GM04503 (cell line): ENCODE measurements at places on chromosomes 6 and 20.

- peak; percentile 99 for DNase-seq
Measured at GRCh38 chr6:73985891-73986290, 289.9 kb downstream of the CD109 start.

GRCh38 chr6:34305982-34306708 is 57.3 kb upstream of the SMIM29 start:
- DNase-seq: peak; percentile 42

- DNase-seq: no peak
Measured at GRCh38 chr6:152461556-152461955, 175.6 kb downstream of the SYNE1 start.

DNA sequence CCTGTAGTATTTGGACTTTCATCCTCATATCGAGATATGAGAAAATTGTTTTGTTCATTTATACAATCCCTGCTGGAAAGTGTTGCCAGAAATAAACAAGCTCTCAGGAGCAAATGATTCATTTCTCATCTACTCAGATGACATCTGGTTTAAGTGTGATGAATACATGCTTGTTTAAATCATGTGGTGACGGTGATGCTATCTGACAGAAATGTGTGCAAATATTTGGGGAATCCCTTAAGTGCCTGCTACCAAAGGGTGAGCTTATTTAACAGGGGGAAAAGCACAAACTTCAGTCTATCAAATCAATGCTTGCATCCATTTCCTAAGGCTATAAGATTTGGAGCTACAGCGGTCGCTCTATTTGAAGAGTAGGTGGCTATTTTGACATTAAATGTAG is 368.3 kb upstream of the SASH1 start:
- no peak for DNase-seq

- DNase-seq: peak; percentile 95
Measured at GRCh38 chr6:140436023-140436811, 1061.8 kb upstream of the CITED2 start.

DNA sequence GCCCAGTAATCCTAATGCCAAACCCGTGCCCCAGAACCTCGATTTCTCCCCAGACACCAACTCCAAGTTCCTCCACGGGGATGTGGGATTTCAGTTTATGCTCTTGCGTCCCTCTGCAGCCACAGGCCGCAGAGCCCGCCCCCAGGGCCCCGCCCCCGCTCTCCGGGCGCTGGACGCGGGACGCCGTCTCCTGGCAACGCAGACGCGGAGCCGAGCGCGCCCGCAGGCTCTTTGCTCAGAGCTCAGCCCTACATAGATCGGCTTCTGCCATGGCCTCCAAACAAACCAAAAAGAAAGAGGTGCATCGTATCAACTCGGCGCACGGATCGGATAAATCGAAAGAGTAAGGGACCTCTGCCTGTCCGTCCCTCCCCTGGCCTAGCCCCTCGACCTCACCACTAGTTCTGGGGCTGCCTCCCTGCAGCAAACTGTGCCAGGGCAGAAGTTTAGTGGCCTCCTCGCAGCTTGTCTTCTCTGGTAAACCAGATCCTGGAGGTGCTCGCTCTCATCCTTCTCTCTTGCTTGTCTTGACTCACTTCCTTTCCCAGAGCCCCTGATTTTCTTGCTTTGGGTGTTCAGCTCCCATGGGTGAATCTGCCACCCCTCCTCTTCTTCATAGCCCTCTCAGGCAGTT is at the start of gene ADGB:
ADGB (plus strand) TSS at position 201 of the 634 bp plus-strand sequence; CDS start at position 270, 69 bp downstream.
- peak; percentile 6 for DNase-seq

DNA sequence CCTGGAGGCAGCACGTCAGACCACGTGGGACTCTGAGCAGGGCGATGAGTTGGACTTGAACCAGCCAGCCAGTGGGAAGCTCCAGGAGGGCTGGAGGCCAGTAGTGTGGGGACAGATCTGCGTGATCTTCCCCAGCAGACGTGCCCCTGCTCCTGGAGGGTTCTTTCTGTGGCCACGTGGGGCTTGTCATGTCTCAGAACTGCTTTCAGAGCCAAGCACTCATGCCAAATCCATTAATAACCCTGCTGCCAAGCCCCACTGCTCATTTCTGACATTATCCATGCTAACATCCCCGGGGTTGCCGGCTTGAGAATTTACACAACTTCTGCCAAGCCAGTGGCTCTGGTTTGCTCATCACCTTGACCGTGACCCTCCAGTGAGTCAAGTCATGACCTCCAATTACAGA is 38.3 kb downstream of the SIRPA start:
- no peak for DNase-seq

DNA sequence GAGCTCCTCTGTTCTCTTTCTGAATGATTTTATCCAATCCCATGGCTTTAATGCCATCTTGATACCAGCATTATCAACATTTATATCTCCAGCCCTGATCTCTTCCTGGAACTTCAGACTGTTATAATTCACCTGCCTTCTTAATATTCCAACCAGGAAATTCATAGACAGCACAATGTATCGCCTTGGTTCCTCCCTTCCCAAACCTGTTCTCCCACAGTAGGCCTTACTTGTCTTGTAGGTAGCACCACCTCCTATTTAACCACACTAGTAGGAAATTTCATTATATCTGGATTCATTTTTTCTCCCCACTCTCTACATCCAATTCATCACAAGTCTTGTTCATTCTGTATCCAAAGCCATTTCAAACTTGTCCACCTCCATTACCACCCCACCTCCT is 106.3 kb upstream of the SHLD1 start:
- no peak for DNase-seq

DNA sequence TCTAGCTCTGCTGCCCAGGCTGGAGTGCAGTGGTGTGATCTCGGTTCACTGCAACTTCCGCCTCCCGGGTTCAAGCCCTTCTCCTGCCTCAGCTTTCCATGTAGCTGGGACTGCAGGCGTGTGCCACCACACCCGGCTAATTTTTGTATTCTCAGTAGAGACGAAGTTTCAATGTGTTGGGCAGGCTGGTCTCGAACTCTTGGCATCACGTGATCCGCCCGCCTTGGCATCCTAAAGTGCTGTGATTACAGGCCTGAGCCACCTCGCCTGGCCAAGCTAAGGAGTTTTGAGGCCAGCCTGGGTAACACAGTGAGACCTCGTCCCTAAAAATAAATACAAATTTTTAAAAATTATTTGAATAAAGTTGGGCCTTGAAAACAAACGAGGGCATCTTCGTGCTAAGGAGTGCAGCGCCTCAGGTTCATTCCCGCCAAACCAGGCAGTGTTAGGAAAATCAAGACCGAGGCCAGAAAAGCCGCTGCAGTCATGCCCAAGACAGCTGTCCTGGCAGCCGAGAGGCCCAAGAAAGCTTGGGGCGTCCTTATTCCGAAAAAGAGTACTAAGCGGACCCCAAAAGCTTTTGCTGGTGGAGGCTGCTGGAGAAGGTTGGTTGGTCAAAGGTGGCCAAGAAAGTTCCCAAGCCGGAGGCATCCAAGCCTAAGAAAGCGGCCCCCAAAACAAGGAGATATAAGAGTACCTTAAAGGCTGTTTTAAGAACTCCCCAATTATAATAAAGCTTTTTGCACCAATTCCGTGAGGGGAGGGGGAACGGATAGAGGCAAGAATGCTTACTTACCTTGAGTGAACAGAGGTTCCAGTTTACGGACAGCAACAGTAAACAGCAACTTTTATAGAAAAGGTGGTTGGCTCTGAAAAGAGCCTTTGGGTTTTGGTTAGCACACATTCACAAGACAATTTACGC is 109.0 kb downstream of the HFE start:
- DNase-seq: no peak

DNA sequence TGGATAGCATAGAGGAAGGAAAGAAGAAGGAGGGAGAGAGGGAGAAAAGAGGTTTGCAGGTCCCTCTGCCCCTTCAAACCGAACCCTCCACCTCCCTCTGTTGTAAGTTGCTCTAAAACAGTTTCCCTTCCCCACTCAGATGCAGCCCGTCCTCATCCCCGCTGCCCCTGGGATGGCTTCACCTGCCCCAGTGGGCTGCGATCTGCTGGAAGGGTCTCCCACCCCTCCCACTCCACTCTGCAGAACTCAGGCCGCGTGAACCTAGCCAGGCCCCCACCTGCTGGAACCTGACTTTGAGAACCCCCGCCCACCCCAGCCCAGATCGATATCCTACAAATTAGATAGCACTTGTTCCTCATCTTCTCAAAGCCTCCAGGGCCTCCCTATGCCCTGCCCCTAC is 190.8 kb downstream of the DLL1 start:
- no peak for DNase-seq

DNA sequence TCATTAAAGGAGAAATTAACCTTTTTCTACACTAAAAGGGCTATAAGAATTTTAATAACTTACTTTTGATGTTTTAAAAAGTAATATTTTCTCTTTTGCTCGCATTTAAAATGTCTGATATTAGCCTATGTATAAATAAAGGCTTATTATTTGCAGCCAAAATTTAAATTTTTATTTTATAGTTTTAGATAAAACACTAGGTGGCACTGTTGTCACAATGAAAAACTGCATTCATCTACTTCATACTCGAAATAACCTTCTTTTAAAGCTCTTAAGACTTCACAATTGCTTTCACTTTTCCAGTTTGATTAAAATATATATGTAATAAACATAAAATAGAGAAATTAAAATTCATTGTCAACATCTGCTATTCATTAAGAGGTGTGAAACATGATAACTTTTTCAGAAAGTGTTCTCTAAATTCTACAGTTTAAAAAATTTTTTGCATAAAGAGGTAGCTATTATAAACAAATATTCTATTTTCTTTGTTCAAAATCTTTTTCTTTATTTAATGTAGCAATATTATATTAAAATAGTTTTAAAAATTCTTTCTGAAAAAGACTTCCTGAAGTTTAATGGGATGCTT is 78.8 kb upstream of the DEFB112 start:
- no peak for DNase-seq

DNA sequence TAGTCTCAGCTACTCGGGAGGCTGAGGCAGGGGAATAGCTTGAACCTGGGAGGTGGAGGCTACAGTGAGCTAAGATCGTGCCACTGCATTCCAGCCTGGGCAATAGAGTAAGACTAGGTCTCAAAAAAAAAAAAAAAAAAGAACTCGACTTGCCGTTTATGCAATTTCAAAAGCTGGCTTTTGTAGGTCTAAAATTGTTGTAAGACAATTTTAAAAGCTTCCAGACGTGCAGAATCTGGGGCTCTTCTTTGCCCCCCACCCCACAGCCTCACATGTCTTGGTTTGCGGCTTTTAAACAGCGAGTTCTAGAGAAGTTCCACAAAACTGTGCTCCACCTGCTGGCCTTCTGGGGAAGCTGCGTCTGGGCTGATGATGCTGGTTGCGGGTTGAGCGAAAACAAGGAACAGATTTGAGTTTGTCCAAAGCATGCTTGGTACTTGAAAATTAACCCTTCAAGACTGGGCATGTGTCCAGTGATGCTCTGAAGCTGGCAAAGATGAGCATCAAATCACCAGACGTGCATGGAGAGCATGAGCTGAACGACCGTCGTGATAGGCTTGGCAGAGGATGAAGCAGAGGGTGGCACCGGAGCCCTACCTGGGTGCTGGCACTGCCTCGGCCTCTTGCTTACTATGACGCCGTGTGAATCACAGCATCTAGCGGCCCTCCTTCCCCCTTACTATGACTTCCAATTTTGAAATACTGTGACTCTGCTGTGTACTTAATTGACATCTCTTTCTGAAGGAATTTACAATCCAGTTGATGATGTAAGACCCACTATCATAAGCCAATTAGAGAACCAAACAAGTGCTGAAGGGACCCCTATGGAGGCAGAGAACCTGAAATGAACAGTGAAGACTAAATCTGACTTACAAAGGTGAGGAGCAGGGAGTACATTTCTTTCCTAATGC is 171.4 kb downstream of the GMPR start:
- DNase-seq: peak; percentile 41

GRCh38 chr6:93790981-93791380 is 371.6 kb upstream of the EPHA7 start:
- DNase-seq: no peak

DNA sequence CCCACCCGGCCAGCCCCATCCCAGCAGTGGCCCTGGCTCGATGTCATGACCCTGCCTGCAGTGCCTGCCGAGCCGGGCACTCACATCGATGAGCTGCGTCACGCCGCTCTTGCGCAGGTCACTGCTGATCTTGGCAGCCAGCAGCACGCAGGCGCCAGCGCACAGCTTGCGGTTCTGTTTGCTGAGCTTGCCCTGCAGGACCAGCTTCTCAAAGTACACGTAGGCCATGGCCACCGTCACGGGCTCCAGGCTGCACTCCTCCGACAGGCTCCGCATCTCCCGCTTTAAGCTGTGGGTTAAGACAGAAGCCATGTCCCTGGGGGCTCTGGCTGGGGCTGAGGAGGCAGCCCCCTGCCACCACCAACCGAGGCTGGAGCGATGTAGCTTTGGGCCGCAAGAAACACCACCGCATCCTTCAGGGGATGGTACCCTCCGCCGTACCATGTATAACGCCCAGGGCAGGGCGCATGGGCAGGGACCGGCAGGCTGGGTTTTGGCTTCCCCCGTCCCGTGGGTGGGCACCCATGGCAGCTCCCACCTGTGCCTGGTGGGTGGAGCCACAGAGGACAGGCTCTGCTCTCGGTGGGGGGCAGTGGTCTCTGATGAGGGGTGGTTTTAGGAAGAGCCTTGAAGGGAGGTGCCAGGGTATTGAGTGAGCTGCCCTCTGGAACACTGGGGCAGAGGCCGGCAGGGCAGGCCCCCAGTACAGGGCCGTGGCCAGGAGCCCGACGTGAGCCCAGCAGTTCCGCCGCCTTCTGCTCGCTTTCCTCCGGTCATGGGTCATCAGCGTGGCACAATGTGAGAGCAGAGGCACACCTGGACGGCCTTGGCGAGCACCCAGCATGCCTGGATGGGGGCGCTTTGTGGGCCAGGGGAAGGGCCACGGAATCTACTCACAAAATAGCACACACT is 4.5 kb downstream of the RPS21 start:
- no peak for DNase-seq

- DNase-seq: no peak
Measured at GRCh38 chr6:90701146-90701781, 114.4 kb upstream of the MAP3K7 start.

GRCh38 chr20:31667315-31668285 is 29.9 kb downstream of the COX4I2 start:
- no peak for DNase-seq

GRCh38 chr6:20693466-20694063 is 159.3 kb downstream of the CDKAL1 start:
- peak; percentile 40 for DNase-seq

DNA sequence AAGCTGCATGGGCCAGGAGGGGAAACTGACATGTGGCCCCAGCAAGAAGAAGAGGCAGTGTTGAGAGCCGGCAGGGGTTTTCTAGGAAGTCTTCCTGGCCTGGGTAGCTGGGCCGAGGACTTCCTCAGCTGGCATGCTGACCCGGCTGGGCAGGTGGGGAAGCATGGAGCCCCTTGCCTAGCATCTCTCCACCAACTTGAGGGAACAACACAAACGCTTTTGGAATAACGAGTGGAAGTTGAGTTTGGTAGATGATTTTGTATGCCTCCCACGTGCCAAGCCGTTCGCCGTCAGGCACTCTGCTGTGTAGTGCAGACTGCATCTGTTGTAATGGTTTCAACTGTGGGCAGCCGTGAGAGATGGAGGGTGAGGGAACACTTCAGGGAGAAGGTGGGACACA is 7.3 kb downstream of the TMEM181 start:
- no peak for DNase-seq
